Osteoblast (primary cell): ENCODE measurements at places on chromosomes 1 and 21.
A peak's percentile ranks its signal among the peaks of the same experiment; 100 is the strongest.

DNA sequence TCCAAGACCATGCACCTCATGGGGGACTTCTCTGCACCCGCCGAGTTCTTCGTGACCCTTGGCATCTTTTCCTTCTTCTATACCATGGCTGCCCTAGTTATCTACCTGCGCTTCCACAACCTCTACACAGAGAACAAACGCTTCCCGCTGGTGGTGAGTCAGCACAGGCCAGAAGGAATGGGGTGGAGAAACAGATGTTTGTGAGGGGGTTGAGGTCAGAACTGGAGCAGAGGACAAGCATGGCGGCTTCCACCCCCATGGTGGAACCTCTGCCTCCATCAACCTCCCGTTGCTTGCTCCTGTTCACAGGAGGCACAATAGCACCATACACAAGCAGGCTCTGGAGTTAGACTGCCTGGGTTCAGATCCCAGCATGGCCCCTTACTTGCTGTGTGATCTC is 6.9 kb upstream of the ATXN7L2 start:
- peak; percentile 59 for DNase-seq

- no peak for DNase-seq
These were observed 110.7 kb upstream of the TMEM51 start for GRCh38 chr1:15042866-15043265.

- no peak for DNase-seq
These were observed 318.8 kb upstream of the FAM78B start for GRCh38 chr1:166485620-166486019.

DNA sequence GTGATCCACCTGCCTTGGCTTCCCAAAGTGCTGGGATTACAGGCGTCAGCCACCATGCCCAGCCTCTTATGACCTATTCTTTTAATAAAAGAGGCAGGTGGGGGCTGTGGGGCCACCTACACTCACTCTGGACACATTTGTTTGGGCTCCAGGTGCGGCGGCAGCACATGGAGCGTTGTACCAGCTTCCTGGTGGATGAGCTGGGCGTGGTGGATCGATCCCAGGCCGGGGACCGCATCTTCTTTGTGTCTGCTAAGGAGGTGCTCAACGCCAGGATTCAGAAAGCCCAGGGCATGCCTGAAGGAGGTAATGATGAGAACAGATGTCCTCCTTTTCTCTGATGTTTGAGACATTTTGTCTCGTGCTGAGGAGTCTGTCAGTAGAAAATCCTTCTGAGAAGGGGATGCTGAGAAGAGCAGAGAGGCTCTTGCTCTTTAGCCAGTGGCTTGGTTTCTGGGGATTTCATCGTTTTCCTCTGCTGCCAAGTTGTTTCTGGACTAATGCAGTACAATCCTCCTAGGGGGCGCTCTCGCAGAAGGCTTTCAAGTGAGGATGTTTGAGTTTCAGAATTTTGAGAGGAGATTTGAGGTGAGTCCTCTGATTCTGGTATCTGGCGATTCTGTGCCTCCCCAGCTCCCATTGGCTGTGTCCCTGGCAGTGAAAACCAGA is 17.9 kb upstream of the MIIP start:
- DNase-seq, result peak; percentile 57

GRCh38 chr1:56550138-56550858 is 29.1 kb downstream of the PLPP3 start:
- DNase-seq, result no peak

DNA sequence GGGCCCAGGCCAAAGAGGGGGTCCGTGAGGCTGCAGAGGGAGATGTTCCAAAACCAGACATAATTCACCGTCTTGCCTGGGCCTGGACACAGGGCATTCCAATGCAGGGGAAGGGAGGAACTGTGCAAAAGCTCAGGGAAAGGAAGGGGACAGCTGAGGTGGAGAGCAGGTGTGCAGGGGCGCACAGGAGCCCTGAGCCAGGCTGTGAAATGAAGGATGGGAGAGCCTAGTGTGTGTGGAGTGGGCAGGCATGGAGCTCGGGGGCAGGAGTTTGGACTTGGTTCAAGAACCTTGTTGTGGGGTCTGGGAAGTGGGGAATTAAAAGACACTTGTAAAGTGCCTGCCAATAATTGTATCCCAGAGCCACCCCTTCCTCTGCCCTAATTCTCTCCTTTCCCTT is 2.3 kb downstream of the TNNI1 start:
- DNase-seq, result no peak

- no peak for DNase-seq
These were observed 667 bp downstream of the HHIPL2 start for GRCh38 chr1:222547260-222547614.

DNA sequence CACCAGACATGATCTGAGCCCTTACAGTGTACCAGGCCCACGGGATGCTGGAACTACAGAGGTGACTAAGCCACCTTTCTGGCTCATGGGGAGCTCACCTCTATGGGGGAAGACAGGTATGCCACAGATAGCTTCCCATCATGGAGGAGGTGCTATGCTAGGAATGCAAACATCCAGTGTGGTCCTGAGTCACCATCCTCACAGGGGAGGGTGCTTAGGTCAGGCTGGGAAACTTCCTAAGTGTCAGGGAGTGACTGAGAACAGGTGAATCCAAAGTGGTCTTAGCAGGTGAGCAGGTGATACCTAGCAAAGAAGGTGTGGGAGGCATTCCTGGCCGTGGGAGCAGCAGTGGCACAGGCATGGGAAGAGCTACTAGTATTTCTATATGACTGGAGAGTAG is 8.6 kb upstream of the RASSF5 start:
- no peak for DNase-seq

- DNase-seq, result peak; percentile 55
These were observed 187.2 kb downstream of the FGGY start for GRCh38 chr1:59484096-59484495.

GRCh38 chr1:224996266-224996665 is 66.8 kb downstream of the DNAH14 start:
- DNase-seq, result no peak

GRCh38 chr1:35461966-35462651 is 95.1 kb downstream of the KIAA0319L start:
- DNase-seq, result no peak

- DNase-seq, result peak; percentile 47
These were observed 580 bp downstream of the TENT5B start for GRCh38 chr1:27011976-27012563.

DNA sequence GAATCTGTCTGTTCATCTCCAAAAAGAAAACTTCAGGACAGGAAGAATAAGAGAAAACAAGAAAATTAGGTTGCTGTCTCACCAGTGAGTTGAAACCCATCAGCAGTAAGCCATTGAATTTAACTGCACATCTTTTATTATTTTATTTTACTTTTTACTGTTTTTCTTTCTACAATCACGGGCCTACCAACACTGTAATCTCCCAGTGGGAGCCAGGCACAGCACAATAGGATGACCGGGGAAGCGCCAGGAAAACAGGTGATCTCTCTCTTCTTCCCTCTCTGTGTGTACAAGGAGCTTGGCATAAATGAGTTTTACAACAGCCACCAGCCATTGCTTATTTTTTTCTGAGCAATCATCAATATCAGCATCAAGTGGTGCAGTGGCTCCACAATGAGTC is 113.1 kb upstream of the ESRRG start:
- DNase-seq, result no peak

DNA sequence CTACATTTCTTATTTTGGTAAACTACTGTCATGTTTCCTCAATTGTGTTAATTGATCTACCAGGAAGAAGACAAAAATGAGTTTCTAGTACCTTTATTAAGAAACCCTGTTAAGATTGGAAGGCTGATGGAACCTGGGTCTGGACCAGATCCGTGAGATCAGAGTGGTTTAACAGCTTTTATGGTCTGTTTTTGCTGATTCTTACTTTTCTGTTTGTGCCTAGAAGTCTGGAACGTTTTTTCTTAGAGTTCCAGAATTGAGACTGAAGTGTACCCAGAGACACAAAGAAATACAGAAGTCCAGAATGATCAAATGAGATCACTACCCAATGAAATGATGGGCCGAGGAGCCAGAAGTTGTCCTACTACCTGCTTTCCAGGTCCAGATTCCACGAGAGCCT is 22.5 kb upstream of the CDC42 start:
- no peak for DNase-seq

- peak; percentile 72 for DNase-seq
These were observed 3.4 kb upstream of the UMODL1 start for GRCh38 chr21:42067531-42068255.

GRCh38 chr21:32861866-32862265 is 90.3 kb upstream of the PAXBP1 start:
- DNase-seq, result no peak

- DNase-seq, result peak; percentile 82
These were observed 40.6 kb downstream of the AKNAD1 start for GRCh38 chr1:108816049-108816893.

DNA sequence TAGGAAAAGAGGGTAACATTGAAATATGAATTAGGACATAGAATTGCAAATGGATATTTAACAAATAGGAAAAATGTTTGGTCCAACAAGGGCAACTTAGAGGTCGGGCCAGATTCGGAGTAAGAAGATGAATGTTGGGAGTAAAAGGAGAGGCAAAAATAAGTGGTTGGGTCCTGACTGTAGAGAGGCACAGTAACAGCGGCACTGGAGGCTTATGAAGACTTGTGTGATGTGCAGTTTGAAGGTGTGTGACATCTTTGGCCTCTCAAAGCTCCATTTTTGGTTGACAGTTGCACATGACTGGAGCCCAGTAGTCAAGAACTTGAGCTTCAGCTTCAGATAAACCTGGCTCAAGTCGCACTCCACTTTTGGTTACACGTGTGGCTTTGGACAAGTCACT is 109.9 kb upstream of the PAXBP1 start:
- no peak for DNase-seq

DNA sequence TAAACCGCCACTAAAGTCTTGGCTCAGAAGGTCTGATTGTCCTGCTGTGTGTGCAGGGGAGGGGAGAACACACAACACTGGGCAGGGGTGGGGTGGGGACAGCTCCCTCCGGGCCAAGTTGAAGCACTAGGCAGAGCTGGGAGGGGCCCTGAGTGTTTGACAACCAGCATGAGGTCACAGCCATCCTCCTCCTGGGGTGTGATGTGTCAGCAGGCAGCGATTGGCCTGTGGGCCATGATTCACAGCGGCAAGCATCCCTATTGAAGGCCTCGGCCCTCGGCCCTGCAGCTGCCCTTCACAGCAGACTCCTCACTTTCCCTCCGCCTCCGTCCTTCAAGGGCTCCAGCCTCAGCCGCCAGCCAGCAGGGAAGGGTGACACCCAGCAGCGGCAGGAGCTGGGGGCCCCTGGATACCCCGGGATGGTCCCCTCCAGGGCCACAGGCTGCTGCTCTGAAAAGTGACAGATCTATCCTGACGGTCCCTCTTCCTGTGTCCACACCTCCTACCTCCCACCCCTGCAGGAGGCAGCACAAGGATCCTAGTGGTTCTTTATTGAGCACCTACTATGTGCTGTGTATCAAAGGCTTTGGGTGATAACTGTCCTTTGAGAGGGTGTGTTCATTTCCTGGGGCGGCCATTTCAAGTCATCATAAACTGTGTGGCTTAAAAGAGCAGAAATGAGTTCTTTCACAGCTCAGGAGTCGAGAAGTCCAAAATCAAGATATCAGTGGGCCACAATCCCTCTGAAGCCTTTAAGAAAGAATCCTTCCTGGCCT is 66.0 kb upstream of the SLC25A33 start:
- peak; percentile 99 for DNase-seq

- DNase-seq, result no peak
These were observed 179.5 kb upstream of the ARHGEF16 start for GRCh38 chr1:3274972-3275371.

DNA sequence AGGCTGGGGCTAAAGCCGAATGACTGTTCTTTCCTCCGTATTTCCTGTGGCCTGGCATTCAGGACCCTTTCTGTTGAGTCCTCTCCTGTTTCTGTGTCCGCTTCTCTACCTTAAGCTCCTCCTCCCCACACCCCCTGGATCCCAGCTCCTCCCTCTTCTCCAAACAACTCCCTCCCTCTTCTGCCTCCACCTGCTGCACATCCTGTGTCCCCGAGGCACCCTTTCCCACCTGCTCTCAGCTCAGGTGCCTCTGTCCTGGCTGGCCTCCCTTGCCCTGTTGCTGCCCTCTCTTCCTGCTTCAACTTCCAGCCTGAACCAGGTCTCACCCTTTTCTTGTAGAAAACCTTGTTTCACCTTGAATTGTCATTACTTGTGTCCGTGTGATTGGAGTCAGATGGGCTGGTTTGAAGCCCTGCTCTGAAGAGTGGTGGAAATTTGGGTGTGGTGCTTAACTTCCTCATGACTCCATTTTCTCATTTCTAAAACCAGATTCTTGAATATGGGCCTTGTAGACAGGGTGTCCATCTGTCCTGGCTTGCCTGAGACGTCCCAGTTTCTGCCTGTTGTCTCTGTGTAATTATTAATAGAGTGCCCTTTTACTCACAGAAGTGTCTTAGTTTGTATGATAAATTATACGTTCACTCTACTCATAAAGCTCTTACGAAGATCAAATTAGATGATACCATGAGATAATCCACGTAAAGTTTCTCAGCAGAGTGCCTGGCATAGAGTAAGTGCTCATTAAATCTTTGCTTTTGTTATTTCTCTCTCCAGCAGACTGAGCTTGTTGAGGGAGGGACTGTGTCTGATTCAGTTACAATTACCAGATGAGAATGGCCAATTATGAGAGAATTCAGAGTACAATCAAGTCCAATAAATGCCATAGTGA is 58.9 kb upstream of the TRABD2B start:
- DNase-seq, result no peak

DNA sequence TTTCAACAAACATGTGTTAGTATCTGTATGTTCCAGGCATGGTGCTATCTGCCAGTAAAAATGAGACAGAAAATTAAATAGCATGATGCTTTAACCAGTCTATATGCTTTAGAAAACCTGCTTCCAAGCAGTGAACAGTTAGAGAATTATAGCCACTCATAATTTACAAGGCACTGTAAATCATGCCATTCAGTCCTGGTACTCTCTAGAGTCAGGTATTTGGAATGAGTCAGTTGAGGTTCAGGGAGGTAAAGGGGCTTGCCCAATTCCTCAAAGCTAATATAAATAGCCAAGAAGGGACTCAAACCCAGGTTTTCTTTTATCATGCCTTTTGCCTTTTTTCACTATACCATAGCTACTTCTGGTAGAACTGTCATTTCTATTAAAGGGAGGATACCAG is 184.4 kb downstream of the NFIA start:
- no peak for DNase-seq

DNA sequence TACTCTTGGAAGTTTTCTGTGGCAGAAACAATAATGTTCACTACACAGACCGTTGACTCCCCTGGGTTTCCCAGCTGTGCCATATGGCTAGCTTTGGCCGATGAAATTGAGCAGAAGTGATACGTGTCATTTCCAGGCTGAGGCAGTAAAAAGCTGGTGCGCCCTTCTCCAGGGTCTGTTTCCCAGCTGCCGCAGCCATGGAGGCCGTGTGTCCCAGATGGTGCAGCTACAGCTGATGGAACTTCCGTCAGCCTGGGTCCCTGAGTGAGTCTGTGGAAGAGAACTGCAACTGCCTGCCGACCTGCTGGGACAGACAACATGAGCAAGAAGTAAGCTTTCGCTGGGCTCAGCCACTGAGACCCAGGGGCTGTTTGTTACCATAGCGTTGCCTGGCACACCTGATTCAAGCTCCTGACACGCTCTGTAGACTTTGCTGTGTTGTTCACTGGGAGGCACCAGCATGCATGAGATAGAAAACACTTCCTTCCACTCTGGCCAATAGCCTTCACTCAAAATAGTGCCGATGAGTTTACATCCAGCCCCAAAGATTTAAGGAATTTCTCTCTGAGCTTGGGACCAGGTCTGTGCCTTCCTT is 116.3 kb upstream of the SLC25A33 start:
- DNase-seq, result no peak

GRCh38 chr1:217506878-217507277 is 124.0 kb downstream of the GPATCH2 start:
- DNase-seq, result no peak

GRCh38 chr1:94528299-94528698 is 13.3 kb downstream of the F3 start:
- no peak for DNase-seq

GRCh38 chr1:111204983-111205713 is 4.7 kb upstream of the DENND2D start:
- DNase-seq, result peak; percentile 63

GRCh38 chr1:160520999-160521398 is 2.1 kb downstream of the SLAMF6 start:
- no peak for DNase-seq
